ENCODE measurements at places on chromosomes 16 and 17.

GRCh38 chr17:11608396-11608795, 10.1 kb downstream of the DNAH9 start:
- DNase-seq = no peak

DNA sequence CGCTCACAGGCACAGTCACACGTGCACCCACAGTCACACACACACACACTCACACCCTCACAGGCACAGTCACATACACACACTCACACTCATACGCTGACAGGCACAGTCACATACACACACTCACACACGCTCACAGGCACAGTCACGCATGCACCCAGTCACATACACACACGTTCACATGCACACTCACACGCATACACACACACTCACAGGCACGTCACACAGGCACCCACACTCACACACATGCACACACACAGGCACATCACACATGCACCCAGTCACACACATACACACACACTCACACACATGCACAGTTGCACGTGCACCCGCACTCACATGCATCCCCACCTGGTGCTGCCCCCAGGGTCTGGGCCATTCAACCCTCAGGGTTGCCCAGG, 46.1 kb upstream of the CBFA2T3 start:
- DNase-seq = no peak

GRCh38 chr17:49779156-49779738, 9.2 kb upstream of the KAT7 start:
- no peak for DNase-seq

DNA sequence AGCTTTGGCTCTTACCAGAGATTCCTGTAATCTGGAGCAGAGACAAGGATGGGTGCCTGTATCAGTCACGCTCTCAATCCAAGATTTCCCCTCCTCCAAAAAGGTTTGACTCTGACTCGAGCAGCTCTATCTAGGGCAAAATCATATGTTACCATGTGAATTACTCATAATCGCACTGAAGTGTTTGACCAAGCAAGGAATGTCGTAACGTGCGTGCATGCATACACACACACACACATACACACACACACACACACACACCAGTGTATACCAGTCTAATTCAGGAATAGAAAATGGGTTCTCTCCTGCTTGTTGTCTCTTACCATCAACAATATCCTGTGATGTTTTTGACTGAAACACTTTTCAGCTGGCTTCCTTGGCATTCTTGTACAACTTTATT, 835.1 kb downstream of the KCNJ2 start:
- no peak for DNase-seq

DNA sequence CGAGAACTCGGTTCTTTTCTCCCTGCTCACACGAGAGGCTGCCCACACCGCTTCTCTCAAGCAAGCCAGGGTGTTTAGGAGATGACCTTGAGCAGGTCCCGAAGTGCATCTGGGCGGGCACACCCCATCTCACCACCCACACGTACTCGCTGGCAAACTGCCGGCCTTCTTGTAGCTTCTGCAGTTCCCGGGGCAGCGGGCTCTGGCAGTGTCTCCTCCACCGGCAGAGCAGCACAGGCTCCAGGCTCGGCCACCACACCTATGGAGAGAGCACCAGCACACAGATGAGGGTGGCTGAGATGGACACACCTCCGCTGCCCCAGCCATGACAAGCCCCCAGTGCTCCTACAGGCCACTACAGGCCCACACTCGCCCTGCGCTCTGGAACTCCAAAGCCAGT, 23.5 kb downstream of the ZNF276 start:
- no peak for DNase-seq

DNA sequence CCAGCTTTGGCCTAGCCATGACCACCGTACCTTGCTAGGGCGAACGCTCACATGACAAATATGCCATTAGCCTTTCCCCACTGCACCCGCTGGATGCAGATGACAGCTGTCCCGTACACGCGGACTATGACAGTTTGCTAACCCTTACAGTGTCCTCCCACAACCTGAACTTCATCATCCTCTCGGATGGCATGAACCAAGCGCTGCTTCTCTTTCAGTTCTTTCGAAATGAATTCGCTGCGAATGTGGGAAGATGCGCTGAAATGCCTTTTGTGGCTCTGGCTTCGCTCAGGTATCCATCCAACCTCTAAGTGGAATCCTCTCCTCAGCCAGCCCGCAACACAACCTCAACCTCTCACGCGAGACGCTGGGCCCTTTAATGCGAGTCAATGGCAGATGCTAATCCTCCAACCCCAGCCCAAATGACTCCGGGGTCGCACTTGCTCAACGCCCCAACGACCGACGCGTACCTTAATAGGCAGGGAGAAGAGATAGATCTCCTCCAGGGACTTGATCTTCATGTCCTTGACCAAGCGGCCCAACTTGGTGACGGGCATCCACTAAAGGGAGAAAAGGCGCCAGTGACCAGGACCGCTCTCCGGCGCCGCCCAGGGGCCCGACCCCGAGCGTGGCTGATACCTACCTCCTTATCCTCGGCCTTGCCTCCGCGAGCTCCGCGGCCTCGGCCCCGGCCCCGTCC, 670 bp downstream of the RPS2 start:
- no peak for DNase-seq

- no peak for DNase-seq
Measured at GRCh38 chr17:31392856-31393748, 1.6 kb downstream of the RAB11FIP4 start.

GRCh38 chr17:5032865-5033264, 2.4 kb downstream of the SLC52A1 start:
- no peak for DNase-seq

DNA sequence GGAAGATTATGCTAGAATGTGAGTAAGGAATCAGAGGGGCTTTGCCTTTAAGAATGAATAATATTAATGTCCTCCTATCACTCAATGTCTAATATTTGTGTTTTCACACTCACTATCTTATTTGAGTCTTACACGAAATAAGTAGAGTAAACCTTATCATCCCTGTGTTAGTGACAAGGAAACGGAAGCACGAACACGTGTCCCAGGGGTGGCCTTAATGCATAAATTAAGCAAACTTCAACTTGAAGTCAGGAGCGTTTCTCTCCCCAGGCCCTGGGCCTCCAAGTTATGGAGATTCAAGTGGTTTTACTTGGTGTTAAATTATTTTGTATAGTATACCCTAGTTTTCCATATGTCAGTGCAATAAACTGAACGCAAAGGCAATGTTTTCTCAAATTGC, 96.0 kb downstream of the WDR59 start:
- DNase-seq = no peak

DNA sequence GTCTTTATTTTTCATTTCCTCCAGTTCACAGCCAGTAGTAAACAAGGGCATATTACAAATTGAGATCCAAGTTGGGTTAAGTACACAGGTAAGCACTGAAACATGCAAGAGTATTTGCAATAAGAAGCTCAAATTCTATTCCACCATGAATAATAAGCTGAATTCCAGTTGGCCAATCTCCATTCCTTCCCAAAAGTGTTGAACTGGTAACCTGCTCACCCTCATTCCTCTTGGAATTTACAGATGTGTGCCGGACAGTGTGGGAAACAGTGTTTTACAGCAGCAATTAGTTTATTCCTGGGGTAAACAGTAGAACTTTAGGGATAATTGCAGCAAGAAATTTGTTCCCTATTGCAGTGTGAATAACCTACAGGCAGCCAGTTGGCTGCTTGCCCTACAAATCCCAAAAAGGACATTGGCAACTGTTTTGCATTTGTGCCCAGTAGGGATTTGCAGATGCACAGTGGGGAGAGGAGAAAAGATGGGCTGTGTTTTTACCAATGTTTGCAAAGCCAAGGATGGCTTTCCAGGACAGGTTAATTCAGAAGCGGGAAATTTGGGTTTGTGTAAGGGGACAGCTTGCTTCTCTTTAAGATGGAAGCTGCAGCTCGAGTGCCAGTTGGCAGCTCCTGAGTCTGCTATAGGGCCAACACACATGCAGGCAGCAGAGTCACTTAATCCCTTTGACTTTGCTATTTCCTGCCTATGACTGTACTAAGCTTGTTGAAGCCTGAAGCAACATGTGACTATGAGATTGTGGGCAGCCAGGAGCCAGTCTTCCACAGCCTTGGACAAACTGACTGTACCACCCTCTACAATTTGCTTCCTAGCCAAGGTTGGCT, 318.9 kb downstream of the MAP2K6 start:
- no peak for DNase-seq

- no peak for DNase-seq
Measured at GRCh38 chr16:86584726-86585721, 6.7 kb downstream of the FOXL1 start.

GRCh38 chr16:90019543-90020259, 445 bp upstream of the DBNDD1 start:
- DNase-seq = peak; percentile 50

GRCh38 chr17:72193391-72194106, 72.7 kb downstream of the SOX9 start:
- DNase-seq = no peak

DNA sequence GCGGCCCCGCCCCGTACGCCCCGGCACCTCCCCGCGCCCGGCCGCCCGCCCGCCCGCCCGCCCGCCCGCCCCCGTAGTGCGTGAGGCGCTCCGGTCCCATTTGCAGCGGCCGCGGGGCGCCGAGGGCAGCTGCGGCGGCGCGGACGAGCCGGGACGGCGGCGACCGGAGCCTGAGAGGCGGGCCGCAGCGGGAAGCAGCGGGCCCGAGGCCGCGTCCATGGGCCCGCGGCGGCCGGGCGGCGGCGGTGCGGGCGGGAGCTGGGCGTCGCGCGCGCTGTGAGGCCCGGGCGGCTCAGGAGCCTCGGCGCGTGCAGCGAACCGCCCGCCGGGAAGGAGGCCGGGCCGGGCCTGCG, at the start of gene MPRIP:
Gene MPRIP, plus strand, starts transcription at position 74 of the 353 bp plus-strand sequence. CDS start 392 bp downstream, outside the sequence.
- DNase-seq = no peak

DNA sequence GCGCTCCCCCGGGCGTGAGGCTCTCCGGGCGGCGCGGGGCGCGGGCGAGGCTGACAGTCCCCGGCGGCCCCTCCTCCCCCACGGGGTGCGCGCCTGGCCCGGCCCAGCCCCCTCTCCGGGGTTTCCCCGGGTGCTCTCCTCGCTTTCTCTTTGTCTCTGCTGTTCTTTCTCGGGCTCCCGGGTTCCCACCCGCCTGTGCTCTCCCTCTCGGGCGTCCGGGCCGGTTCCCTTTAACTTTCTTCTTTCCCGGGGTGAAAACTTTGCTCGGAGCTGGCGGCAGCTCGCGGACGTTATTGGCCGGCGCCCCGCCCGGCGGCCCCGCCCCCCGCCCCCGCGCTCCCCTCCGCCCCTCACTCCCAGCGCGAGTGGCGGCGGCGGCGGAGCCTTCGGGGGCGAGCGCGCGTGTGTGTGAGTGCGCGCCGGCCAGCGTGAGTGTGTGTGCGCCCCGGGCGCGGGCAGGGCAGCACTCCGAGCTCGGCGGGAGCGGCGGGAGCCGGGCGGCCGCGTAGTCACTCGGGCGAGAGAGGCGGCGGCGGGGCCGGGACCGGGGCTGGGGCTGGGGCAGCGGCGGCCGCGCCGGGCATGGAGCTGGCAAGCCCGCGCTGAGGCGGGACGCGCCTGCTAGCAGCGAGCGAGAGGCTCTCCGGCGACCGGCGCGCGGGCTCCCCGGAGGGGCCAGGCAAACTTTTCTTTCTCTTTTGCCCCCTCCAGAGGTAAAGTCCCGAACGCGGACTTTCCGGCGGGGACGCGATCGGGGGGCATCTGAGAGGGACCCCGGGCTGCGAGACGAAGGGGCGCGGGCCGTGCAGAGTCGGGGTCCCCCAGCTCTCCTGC, at the start of gene NTN1:
Gene NTN1, plus strand, starts transcription at position 353 of the 834 bp plus-strand sequence. CDS start 864 bp downstream, outside the sequence.
- DNase-seq = no peak

DNA sequence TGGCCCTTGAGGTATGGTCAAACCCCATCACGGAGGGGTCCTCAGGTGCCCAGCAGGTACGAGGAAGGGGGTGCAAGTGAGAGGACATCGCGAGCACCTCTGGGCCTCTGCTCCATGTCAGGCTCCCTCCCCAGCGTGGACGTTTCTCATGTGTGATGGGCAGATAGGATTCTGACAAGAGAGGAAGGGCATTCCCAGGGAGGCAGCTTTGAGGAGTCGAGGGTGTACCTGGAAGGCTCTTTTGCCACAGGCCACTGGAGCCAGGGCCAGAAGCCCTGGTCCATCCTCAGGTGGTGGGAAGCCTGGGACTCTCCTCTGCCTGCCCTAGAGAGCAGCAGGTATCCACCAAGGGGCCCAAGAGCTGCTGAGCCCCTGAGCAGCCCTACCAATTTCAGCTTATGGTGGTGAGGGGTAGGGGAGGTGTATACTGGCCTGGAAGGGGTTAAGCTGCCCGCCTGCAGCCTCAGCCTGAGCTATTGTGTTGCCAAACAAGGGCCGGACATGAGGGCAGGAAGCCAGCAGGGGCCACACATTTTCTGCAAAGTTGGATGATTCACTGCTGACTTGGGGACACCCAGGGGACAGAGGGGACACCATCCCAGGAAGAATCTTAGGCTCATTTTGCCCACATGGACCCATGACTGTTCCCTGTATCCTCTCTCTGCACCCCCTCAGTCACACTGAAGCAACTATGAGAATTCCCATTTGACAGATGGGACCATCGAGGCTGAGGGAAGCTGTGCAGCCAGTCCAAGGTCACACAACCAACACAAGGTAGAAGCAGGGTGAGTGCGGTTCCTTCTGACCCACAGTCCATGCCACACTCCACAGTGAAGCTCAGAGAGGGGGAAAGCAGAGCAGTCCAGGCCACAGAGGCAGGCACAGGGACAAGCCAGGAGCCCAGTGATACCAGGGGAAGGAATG, 1.7 kb downstream of the CDH5 start:
- DNase-seq = no peak

DNA sequence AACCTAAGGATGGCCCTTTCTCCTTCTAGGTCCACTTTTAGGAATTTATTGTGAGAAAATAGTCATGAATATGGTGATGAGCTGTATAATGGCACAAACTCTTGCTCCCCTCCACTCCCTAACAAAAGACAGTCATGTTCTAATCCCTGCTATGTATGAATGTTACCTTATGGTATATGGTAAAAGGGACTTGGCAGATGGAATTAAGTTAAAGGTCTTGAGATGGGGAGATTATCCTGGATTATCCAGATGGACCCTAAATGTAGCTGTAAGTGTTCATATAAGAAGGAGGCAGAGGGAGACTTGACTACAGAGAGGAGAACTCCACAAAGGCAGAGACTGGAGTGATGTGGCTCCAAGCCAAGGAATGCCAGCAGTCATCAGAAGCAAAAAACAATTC, 296.1 kb downstream of the SOX9 start:
- DNase-seq = no peak

- no peak for DNase-seq
Measured at GRCh38 chr17:76481071-76481655, 13.8 kb downstream of the AANAT start.

GRCh38 chr17:58822148-58823050, 66.7 kb downstream of the PPM1E start:
- DNase-seq = peak; percentile 25
